Right atrium auricular region (tissue), 2 donors: ENCODE measurements at places on chromosomes 12 and 14.

DNA sequence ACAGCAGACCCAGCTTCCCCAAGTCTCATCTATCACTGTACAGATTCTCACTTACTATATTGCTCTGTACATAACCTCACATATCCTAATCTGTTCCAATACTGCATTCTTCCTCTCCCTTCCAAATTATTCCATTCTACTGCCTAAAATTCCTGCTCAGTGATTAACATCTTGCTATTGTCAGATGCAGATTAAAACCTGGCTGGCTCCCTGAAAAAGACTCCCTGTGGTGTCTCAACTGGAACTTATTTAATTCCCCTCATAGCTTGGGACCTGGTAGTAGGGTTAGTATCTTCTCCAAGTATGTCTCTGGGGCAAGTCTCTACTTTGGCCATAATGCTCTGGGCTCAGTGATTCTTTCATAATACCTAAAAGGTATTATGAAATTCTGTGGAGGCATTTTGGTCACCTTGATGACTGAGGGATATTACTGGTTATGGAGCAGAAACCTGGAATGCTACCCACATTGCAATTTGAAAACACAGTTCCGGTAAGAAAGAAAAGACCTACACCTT, 55.8 kb downstream of the PAWR start:
- DNase-seq, result no peak

- DNase-seq, result no peak
Observed at GRCh38 chr12:53255996-53256395, 12.1 kb upstream of the ESPL1 start.

DNA sequence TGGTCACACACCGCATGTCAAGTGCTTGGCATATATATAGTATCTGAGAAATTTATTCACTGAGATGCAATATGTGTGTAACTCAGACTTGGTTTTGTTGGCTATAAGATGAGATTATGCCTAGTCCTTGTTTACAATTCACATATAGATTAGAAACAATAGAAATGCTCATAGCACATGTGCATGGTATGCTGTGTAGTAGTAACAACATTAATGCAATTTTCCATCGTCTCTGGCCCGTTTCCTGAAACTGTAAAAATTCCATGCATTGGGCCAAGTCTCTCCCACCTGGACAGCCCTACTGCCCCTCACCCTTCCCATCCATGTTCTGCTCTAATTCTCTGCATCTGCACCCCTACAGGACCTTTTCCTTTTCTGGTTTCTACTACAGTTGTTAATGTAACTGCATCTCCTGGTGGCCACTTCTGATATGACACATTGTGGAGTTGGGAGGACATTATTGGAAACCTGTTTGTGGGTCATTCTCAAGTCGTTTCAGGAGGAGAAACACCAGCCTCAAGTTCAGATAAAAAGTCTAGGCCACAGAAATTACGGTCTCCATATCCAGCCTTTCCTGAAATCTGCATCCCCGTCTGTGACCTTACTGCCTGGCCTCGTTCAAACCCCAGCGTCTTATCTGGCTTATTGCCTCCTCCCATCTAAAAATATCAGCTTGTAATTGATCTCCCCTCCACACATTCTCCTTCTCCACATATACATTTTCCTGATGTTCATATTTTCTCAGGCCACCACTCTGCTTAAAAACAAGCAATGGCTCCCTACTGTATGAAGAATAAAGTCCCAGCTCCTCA, 37.5 kb downstream of the EMP1 start:
- peak; percentile 73 for DNase-seq

DNA sequence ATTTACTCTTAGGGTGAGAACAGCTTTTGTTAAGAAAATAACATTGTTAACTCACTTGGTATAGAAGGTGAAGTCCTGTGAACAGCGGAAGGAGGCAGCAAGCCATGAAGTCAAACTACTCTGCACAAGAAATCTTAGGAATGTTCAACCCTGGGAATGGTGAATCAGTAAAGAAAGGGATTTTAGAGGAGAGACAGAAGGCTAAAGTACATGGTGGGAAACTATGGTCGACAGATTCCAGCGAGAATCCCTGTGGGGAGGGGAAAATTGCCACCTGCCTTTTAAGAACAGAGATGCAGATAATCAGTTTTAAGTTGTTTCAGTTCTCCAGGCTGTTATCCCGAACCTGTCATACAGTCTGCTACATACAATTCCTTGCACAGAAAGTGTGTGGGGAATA, 63.2 kb upstream of the PTPRR start:
- no peak for DNase-seq

- DNase-seq, result peak; percentile 50
Observed at GRCh38 chr12:128365032-128365431, 98.1 kb downstream of the TMEM132C start.

DNA sequence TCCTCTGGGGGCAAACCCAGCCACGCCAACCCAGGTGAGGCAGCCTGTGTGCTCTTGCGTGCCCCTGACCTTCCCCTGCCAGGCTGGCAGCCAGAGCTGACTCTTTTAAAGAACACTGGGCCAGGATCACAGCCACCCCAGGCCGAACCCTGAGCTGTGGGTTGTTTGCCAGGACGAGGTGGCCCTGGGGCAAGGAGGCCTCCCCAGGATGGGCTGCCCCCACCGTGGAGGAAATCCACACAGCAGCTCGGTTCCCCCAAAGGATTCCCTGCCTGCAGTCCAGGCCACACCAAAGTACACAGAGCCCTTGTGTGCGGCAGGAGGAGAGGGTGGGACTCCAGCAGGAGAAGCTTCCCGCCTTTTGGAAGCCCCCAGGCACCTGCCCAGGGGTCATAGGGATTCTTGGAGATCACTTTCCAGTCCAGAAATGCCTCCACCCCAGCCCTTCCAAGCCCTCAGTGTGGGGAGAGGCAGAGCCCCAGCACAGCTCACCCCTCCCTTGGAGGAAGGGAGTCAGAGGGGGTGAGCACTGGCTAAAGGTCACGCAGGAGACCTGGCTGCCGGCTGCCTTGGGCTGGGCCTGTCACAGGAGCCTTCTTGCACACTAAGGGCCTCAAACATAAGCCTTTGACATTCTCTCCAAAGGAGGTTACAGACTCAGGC, 115.6 kb downstream of the CALM1 start:
- no peak for DNase-seq

DNA sequence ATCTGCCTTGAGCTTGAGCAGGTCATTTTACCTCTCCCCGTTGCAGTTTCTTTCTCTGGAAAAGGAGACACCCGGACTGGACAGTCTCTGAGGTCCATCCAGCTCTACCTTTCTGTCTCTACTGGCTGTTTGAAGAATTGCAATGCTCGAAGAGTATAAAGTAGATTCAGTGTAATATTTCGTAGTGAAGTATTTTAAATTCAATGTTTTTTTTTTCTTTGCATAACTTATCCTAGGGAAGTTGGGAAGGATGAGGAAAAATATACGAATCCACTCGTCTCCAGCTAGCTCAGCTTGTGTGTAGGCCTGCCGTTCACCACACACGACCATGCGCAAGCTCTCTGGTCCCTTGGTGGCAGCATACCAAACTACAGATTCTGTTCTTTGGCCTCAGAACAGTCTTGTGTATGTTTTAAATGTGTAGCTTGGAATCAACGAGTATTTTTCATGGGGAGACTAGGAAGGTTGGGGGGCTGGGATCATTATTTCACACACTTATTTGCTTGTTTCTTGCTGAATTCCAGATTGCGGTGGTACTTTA, 307.9 kb downstream of the CACNA1C start:
- no peak for DNase-seq

DNA sequence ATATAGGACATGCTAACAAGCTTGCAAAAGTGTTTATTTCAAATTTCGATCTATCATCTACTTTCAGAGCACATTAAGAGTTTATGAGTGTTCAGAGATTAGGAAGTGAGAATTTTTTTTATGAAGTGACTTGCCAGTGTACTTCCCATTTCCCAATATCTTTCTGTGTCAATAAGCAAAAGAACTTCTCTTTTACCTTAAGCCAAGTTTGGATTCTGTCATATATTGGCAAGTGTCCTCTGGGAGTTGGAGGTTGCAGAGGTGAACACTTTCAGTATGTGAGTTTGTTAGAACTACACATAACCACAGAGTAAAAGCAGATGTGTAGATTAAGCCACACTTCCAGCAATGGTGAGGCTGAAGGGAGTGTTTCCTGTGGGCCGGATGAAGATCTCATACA, 16.6 kb upstream of the KLRF1 start:
- no peak for DNase-seq

DNA sequence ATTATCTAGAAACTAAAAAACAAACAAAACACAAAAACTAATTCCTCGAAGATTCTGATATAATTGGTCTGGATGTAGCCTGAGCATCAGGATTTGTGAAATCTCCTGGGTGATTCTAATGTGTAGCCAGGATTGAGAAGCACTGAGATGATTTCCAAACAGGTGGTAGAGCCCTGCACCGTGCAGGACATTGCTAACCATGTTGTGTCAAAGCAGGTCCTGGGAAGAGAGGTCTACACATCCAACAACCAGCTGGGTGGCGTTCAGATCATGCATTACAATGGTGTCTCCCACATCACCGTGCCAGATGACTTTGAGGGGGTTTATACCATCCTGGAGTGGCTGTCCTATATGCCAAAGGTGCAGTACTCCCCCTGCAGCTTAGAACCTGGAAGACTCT, 56.3 kb downstream of the FOXN4 start:
- no peak for DNase-seq

DNA sequence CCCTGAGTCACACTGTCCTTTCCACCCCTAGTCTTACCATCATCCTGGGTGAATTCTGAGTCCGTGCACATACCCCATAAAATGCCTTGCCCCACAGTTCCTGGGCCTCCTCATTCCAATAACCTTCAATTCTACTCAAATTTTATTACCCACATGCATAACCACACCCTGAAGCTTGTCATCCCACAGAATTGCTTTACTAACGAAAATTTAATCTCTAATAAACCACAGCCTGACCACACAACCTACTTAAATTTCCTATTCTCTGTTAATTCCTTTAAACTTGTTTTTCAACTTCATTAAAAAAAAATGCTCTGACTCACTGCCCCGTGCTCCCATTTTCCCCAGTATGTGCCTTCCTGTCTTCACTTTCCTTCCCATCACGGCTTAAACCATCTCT, 205.9 kb downstream of the PHLDA1 start:
- no peak for DNase-seq

DNA sequence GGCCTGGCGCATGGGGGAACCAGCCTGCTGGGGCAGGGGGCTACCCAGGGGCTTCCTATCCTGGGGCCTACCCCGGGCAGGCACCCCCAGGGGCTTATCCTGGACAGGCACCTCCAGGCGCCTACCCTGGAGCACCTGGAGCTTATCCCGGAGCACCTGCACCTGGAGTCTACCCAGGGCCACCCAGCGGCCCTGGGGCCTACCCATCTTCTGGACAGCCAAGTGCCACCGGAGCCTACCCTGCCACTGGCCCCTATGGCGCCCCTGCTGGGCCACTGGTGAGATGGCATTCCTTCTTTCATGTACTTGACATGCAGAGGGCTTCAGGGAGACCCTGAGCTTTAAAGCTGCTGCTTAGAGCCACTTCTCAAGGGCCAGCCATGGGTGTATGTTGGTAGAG, 9.0 kb downstream of the LGALS3 start:
- no peak for DNase-seq

DNA sequence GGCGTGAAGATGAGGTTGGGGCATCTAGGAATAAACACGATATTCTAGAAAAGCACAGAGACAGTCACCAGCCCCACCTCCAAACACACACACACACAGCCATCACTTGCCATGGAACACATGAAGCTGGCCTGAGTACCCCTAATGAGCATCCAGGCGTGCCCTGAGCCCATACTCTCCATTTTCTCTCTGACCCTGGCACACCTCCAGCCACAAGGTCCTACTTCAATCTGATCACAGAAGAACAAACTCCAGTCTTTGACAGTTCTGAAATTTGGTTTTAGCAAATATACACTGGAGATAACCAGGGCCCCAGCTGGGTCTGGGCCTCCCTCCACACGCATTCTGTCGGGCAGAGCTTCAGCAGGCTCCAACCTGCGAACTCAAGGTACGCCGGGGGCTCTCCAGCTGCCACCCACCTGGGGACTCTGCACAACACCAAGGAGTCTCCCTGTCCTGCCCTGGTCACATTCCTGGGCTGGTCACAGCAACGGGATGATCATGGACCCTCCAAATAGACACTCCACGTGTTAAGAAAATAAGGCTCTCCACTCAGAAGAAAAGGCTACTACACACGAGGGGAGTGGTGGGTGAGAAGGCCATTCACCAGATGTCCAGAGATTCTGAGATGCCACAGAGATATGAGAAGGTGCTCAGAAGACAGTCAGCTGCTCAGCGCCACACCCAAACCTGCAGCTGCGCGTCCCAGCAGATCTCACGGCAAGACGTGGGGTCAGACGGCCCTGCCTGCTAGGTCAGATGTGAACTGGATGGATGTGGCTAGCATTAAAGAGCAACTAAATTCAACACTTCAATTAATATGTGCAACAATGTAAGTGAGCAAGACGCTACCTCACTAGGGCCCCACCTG, 57.0 kb upstream of the PNMA1 start:
- DNase-seq, result no peak

DNA sequence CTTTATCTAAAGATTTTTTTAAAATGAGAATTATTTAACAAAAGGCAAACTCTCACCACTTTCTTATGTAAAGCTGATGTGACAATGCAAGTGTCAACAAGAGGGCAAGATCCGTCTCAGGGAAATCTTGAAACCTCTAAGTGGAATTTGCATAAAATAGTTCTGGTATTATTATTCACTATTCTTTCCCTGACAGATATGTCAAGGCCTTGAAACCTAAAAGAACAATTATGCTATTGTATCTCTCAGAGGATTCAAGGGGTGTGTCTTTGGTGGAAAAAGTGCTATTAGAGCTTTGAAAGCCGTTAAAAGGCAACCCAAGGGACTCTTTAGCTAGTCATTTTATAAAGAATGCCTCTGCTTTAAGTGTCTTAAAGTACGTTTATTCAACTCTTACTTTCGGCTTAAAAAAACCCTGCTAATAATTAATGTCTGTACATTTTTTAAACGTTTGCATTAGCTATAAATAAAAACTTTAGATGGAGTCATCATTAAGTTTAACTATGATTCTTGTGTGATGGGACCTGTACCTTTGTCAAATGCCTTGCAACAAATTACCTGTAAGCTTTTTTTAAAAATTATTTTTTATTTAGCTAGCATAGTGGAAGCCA, 585.5 kb downstream of the VRK1 start:
- DNase-seq, result no peak

DNA sequence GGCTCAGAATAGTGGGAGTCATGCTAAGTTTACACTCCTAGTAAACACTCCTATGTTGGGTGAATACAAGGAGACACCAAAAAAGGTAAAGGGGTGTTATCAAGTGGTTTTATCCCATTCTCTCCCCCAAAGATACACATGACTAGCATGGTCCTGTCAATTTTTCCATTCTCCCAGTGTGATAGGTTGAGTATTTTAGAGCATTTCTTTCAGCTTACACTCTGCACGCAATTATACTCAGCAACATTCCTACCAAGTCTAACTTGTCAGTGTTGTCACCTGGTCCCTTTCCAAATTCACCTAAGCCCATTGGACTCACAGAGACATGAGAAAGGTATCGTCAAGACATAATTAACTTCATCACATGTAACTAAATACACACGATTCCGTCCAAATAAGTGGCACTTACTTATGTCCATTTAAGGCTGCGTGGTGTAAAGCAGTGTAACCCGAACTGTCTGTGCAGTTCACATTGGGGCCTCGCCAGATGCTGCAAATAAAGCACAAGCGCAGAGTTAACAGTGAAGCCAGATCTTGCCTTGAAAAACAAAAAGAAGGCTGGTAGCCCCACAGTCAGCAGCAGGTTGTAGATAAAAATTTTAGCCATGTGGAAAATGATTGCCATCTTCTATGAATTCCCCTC, 159.7 kb downstream of the ANKS1B start:
- DNase-seq, result no peak
